GM13977 (cell line): ENCODE measurements at places on chromosomes 16 and 17.

DNA sequence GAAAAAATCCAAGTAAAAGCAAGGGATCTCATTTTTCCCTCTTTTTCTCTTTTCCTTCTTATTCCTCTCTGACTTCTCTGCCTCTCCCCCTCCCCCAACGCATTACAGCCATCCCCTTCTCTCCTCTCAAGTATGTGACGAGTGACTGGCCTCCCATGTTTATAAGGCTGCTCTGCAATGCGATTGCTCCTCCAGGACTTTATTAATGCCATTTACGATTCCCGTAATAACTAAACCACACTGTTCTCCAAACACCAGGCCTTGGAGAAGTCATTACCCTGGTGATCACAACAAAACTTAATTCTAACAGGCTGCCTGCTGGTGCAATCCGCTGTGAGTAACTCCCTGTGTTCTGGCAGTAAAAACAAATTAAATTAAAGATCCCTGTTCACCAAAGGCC is 88.8 kb downstream of the HS3ST3B1 start:
- DNase-seq: no peak

DNA sequence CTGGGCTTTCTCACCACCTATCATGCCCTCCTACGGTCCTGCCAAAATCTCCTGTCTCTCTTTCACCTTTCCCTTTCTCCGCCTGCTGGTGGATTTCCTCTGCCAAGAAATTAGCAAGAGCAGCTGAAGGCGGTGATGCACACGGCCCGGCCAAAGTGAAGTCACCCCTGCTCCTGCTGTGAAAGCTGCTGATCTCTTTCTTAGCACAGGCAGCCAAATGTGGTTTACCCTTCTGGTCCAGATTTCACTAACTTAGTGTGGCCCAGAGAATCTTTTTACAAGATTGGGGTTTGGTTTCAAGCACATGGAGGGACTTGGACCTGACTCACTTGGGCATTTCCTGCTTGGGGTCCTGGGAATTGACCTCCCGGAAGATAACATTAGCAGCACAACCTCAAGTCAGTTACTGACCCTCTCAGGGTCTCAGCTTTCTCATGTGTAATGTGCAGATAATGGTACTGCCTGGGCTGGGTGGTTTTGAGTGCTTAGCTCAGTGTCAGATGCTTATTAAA is 155.7 kb downstream of the SOCS1 start:
- DNase-seq: peak; percentile 73

DNA sequence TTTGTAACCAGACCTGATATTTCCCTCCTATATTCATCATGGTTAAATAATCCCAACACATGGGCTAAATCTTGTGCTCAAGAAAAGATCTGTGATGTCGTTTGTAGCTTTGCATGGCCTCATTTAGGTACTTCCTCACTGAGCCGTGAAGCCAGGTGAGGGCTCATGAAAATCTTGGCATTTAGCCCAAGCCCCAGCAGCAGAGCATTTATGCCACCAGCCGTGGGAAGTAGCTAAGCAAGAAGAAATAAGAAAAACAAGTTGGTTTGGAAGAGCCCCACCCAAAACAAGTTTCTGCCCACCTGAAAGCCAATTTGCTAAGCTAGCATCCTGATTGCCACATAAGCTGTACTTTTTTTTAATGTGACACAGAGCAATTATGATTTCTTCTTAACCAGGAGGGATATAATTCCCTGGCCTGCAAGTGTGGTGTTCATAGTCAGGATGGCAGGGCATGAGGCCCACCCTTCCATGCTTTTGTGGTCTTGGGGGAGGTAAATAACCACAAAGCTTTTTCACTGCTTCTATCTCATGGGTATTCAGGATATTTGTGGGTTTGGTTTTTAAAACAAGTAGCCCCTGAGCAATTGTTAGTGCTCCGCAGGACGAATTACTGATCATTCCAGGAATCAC is 10.5 kb downstream of the TMIGD1 start:
- no peak for DNase-seq

DNA sequence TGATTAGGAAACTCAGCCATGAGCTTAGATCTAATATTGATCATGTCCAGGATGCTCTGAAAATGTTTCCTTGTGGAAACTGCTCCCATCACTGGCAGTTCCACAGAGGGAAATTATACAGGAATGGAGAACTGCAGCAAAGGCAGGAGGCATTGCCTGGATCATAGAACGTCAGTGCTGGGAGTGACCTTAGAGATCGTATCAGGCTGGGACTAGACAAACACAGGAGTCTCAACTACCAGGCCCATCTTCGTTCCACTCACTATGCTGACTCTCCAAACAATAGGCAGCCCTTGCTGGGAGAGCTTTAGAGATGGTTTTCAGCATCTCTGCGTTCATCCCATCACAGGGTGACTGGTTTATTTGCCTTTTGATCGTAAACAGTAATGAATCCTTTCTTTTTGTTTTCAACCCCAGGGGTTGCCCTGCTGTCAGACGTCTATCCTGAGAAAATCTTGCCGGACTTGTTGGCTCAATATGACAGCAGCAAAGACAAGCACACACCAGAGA is 130.3 kb downstream of the TANGO6 start:
- no peak for DNase-seq

- DNase-seq: no peak
Observed at GRCh38 chr16:31505483-31505882, 2.7 kb downstream of the RUSF1 start.

- no peak for DNase-seq
Observed at GRCh38 chr17:40194821-40195220, 17.6 kb downstream of the RAPGEFL1 start.

DNA sequence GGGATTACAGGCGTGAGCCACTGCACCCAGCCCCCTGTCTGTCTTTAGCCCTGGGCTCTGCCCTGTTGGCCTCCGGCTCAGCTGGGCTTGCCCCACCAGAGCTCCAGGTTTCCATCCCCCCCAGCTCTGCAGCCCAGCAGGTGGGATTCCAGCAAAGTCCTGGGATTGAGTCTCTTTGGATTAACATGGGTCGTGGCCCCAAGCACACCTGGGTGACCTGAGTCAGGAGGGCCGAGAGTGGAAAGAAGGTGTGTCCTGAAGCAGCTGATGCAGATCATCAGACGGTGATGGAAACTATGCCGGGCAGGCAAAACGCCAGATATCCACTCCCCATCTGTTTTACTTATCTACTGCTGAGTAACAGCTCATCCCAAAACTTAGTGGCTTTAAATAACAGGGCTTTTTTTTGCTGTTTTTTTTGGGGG is 72.5 kb downstream of the KNOP1 start:
- no peak for DNase-seq

GRCh38 chr17:77190576-77190975 is 49.8 kb downstream of the SEC14L1 start:
- DNase-seq: no peak

DNA sequence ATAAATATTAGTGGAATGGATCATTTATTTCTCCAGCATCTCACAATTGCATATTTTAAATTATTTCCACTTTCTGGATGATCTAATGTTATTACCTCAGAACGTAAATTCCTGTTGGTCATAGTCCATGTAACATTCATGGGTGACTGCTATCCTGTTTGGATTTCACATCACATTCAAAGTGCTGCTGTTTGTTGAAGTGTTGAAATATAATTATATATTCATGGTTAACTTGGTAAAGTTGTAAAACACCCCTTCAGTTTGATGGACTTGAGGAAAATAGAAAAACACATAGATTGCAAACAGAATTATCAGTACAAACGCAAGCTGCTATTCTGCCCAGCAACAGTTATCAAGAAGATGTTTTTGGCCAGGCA is 59.6 kb downstream of the TANGO6 start:
- no peak for DNase-seq

GRCh38 chr16:83887080-83887479 is 11.8 kb upstream of the MLYCD start:
- no peak for DNase-seq

DNA sequence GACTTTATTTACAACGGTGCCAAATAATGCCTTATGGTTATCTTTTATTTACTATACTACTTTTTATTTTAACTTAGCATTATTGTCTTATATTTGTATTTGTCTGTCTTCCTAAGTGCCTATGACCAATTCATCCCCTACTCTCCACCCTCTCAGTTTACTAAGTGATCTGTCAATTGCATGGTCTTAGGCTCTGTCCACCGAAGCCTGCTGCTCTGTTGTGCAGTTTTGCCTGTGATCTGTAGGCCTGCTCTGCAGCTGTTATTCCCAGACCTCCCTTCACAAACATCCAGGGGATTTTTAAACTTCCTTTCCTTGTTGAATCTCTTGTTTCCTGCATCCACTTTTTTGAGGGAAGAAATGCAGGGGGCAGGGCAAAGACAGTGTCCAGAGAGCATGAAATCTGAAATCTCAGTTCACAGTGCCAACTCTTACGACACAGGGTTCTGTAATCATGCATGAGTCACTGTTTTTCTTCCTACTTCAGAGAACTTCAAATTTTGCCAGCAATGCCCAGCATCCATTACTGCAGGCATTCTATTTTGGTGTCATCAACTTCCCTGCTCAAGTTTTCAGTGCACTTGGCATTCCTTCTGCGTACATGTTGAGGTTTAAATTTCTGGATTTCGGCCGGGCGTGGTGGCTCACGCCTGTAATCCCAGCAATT is 11.4 kb downstream of the SLFN5 start:
- no peak for DNase-seq

- no peak for DNase-seq
Observed at GRCh38 chr17:6643451-6644125, 2.7 kb downstream of the TXNDC17 start.

DNA sequence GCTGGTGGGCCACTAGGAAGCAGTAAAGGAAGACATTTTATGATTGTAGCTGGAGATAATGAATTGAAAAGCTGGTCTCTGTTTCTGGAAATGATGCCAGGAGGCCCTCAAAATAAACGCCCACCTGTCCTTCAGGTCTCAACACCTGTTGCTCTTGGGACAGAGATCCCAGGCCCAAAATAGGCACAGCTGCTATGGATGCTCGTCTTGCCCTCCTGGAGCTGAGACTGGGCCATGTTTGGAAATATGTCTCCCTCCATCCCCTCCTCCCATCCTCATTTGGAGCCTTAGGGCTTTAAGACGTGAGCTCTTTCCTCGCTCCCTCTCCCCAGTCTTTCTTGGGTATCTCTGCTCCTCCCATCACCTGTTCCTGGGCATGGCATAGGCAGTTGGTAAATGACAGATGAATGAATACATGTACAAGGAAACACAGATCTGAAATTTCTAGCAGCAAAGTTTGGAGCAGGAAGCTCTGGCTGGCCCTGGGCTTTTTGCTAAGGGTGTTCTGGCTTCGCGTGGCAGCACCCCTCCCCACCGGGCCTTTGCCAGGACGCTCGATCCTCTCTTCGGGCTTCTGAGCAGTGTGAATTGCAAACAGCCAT is 33.3 kb downstream of the MYH3 start:
- DNase-seq: no peak

DNA sequence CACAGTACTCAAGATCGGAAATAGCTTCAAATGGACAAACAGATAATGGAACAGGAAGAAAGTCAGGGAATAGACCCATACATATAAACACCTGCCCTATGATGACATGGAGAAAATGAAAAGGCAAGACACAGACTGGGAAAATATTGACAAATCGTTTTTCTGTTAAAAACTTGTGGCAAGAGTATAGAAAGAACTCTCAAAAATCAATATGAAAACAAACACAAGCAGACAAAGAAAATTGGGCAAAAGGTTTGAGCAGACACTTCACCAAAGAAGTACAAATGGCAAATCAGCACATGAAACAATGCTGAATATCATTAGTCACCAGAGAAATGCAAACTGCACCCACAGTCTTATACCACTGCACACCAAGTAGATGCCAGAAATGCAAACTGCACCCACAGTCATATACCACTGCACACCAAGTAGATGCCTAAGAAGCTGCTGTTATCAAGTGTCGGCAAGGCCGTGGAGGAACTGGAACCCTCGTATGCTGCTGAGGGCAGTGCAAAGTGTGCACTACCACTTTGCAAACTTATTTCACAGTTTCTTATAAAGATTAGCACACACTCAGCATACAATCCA is 123.5 kb upstream of the CHMP6 start:
- no peak for DNase-seq

GRCh38 chr17:79097226-79098055 is 22.8 kb downstream of the ENGASE start:
- DNase-seq: no peak

GRCh38 chr17:63095879-63096278 is 129.8 kb downstream of the TANC2 start:
- DNase-seq: no peak
